Kasumi-1 (cell line): ENCODE measurements at places on chromosomes 2 and 18.

DNA sequence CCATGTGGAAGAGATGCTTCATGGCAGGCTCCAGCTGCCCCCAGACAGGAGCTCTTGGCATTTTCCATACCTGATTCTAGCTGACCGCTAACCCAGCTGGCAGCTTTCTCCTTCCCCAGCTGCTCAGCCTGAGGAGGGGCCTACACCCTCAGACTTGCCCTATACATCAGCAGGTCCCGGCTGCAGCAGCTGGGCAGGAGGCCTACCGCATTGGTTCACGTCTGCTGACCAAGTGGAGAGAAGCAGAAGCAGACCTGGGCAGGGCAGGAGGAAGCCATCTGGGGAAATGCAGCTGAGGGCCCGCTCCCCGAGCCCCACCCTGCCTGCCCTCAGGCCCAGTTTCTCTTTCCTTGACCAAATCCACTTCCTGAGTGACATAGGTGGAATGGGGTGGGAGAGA lies 50.7 kb downstream of the LBH start:
- DNase-seq: no peak

DNA sequence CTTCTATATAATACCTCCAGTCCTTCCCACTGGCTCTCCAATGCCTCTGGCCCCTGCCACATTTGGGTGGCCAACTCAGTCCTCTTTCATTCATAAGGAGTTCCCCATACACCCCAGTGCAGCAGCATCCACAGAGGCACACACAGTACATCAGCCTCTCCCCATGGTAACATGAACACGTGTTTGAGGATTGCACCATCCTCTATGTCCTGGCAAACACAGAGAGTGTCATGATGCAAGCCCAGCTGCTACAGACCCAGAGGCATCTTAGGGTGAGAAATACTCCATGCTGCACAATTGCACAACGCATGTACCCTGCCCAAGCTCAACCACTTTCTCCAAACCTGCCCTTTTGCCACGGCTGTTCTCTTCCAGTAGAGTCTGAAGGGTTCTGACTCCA lies 11.5 kb downstream of the IGFBP5 start:
- DNase-seq: peak; percentile 12

GRCh38 chr2:8394131-8394530 lies 287.7 kb upstream of the ID2 start:
- peak; percentile 35 for DNase-seq

- no peak for DNase-seq
Observed at GRCh38 chr18:69978732-69979715, 31.4 kb upstream of the CD226 start.

DNA sequence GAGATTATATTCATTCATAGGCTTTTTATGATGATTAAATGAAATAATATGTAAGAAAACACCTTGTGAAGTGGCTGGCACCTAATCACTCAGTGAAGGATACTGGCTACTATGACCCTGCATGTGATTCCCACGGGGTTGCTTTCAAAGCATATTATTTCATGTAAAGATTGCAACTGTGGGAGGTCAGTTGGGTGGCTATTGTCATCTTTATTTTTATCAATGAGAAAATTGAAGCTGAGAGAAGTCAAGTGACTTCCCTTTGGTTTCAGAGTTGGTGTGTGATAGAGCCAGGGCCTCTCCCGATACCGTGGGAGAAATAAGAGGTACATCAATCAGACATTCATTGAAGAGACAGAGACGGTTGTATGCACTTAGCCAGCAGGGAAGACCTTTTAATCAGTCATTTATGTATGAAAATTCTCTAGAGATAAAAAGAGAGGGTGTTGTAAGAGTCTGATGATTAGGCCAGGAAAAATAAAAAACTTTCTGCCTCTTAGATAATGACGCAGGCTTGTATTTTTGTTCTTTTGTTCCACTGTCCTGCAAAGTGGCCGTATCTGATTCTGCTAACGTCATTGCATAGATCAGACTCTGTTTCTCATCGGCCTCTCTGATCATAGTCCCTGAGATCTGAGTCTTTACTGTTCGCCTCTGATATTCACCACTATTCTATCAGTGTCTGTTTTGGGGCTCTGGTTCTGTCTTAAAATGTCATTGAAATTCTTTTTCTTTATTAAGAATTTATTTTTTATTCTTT lies 50.5 kb downstream of the QPCT start:
- DNase-seq: no peak

GRCh38 chr2:18976168-18976961 lies 382.1 kb downstream of the OSR1 start:
- DNase-seq: no peak

DNA sequence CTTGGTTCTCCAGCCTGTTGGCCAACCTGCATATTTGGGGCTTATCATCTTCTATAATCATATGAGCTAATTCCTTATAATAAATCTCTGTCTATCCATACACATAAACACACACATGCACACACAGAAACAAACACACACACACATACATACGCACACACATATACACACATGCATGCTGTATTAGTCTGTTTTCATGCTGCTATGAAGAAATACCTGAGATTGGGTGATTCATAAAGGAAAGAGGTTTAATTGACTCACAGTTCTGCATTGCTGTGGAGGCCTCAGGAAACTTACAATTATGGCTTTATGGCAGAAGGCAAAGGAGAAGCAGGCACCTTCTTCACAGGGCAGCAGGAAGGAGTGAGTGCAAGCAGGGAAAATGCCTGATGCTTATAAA lies 707.4 kb upstream of the CDH2 start:
- DNase-seq: no peak

DNA sequence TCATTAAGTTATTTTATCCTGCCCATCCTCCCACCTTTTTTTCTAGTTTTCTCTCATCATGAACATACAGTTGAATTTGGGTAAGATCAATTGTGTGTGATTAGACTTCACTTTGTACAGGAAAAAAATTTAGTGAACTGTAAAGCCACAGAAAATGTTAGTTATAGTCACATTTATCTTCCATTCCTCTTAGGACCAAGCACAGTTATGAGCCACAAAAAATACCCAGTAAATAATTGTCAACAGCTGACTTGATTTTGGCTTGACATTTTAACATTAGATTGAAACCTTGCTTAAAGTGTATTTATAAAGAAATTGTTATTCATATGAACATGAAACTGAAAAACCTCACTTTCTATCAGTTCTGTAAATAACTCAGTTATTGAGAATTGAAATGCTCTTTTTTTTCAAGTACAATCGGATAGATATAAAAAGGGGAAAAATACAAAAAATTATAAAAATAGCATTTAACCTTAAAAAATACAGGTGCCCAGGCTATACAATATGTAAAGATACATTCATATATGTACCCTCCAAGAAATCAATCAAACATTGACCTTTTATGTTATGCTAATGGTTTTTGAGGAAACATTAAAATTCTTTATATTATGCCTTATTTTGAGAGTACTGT lies 389.5 kb upstream of the NRP2 start:
- DNase-seq: no peak

GRCh38 chr2:240512109-240512485 lies 45.7 kb downstream of the ANKMY1 start:
- DNase-seq: no peak

GRCh38 chr2:23418461-23418911 lies 33.5 kb downstream of the KLHL29 start:
- no peak for DNase-seq

DNA sequence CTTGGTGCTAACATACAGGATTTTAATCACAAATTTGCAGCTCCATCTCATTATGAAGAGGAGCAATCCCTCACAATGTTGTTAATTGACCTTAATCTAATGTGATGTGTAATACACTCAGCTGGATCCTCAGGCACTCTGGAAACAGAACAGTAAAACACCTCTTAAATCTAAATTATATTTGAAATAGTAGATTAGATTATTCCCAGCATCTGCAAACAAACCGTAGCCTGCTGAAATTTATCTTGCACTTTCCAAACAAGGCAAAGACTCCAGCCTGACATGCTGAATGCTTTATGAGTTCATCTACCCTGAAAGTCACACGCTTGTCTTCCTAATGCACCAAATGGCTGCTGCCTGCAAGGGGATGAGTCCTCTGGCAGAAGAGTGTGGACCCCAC lies 402.3 kb upstream of the GYPC start:
- DNase-seq: no peak

DNA sequence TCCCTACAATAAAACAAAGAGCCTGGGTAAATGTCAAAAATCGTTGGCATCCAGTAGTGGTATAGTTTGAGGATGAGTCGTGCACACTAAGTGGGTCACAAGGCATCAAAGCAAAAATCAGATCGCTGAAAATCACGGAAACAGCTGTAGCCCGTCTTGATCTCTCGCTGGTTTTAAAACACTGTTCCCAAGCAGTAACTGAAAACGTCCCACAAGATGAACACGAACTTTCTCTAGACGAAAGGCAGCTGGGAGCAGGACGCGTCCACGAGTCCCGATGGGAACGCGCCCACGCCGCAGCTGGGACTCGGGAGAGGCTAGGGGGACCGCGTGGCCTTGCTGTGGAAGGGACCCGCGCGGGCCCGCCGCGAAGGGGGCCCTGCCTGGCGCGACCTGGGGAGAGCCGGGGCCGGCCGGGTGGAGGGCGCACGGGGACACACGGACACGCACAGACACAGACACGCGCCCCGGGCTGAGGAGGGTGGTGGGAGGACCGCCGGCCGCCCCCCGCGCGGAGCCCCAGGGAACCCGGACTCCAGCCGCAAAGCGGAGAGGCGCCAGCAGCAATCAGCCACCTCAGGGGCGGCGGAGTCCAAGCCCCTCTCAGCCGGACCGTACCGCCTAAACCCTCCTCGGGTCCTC lies 651 bp downstream of the STK17B start:
- DNase-seq: peak; percentile 67

DNA sequence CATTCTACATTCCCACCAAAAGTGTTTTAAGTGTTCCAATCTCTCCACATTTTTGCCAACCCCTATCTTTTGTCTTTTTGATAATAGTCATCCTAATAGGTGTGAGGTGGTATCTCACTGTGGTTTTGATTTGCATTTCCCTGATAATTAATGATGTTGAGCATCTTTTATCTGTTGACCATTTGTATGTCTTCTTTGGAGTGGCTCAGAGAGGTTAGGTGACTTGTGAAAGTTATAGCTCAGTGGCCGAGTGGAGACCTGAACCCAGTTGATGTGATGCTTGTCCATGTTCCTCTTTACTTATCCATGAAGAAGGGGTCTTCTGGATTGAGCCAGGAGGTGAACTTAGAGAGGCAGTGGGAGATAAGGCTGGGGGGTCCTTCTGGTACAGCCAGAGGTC lies 78.8 kb downstream of the DDX1 start:
- no peak for DNase-seq

DNA sequence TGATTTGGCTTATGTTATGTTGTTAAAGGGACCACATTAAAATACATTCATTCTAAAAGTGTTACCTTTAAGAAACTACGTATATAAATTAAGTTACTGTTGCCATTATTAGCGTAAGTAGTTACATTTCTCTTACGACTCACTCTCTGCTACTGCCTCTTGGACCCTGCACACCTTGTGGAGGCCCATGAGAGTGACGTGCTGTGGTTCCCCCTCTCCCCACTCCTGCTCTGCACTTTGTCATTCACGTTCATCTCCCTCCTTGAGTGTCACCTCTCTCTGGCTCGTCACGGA lies 830 bp upstream of the MERTK start:
- no peak for DNase-seq

GRCh38 chr2:216621292-216621691 lies 11.9 kb upstream of the IGFBP2 start:
- no peak for DNase-seq

DNA sequence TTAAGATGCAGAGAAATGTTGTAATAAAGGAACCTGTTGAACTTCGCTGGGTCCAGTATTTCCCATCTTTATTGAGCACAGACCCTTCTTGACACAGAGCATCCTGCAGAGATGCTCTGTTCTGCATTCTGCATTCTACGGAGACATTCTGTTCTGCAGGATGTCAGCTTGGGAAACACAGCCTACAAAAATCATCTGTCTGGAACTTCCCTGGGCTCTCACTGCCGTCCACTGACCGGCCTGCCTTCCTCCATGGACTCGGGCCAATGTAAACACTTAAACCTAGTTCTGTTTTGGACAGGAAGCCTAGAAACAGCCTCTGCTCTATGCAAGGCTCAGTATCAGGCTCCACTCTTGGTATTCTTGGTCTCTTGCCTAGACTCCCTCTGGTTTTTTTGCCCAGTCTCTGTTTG lies 90.0 kb upstream of the PPP1CB start:
- no peak for DNase-seq

DNA sequence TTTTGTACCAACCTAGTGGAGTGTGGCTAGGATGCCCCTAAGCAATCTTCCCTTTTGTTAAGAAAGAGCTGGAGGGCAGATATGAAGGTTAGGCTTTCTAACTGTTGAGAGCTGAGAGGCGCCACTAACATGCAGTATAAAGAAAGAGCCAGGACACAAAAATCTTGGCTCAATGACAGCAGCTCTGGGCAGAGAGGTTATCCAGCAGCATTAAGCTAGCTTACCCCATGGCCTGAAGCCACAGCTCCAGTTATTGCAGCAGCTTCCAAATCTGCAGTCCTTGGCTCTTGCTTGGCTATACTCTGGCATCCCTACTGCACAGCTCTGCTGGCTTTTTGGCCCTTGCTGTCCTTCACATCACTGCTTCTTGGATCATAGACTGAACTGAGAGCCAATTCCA lies 213.4 kb downstream of the GPD2 start:
- no peak for DNase-seq

DNA sequence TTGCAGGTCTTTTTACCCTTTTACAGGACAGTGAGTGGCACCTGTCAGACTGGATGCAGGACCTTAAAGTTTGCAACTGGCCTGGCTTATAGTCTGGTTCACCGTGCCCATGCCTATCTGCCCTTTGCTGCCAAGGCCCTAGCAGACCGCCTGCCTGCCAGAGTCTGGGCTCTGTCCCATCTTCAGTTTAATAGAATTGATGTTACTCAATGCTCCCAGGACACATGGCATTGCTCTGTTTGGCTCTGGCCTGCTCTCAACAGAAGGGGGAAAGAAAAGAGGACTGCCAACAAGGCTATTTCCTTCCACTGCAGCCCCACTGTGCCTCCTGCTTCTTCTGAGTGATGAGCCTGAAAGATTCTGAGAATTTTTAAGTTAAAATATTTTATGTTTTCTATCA lies 25.6 kb upstream of the TMEM178A start:
- no peak for DNase-seq

- DNase-seq: no peak
Observed at GRCh38 chr2:10891390-10891789, 20.3 kb upstream of the KCNF1 start.

GRCh38 chr2:127408004-127408806 lies 10.0 kb upstream of the PROC start:
- peak; percentile 68 for DNase-seq

- no peak for DNase-seq
Observed at GRCh38 chr2:31075941-31076590, 62.2 kb downstream of the GALNT14 start.

- no peak for DNase-seq
Observed at GRCh38 chr2:21836261-21836660, 712.5 kb downstream of the TDRD15 start.

GRCh38 chr2:11144077-11144737 lies 11.1 kb upstream of the SLC66A3 start:
- no peak for DNase-seq

- no peak for DNase-seq
Observed at GRCh38 chr2:138948070-138948539, 167.9 kb upstream of the NXPH2 start.
